ENCODE measurements at places on chromosomes 5 and 9.

GRCh38 chr5:174436750-174437149, 287.6 kb upstream of the MSX2 start:
- no peak for DNase-seq

DNA sequence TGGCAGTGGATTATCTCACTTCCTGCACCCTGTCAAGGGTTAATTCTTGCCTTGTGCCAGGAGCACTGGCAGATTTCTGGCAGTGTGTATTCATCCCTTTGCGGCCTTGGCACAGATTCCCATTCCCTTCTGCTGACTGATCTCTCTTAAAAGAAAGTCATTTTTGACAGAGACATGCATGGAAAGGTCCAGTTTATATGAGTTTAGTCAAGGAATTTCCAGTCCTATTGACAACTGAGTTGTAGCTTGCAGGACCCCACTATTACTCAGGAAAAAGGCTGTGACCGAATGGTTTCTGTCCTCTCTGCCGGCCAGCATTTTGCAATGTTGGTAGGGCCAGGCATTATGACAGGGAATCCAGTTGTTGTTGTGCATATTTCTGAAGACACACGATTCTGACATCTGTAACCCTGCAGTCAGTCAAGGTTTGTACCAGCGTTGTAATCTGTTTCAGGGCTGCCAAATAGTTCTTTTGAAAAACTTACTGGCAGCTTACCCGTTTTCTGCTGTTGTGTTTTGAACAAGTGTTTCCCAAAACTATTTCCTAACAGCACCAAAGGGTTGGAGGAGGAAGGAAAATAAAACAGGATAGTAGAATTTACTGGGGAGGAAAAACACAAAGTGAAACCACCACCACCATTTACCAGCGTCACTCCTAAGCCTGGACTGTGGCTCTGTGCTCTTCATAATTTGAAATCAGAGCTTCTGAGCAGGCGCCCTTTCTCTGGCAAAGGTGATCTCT, 243.4 kb upstream of the KLF4 start:
- DNase-seq: no peak

DNA sequence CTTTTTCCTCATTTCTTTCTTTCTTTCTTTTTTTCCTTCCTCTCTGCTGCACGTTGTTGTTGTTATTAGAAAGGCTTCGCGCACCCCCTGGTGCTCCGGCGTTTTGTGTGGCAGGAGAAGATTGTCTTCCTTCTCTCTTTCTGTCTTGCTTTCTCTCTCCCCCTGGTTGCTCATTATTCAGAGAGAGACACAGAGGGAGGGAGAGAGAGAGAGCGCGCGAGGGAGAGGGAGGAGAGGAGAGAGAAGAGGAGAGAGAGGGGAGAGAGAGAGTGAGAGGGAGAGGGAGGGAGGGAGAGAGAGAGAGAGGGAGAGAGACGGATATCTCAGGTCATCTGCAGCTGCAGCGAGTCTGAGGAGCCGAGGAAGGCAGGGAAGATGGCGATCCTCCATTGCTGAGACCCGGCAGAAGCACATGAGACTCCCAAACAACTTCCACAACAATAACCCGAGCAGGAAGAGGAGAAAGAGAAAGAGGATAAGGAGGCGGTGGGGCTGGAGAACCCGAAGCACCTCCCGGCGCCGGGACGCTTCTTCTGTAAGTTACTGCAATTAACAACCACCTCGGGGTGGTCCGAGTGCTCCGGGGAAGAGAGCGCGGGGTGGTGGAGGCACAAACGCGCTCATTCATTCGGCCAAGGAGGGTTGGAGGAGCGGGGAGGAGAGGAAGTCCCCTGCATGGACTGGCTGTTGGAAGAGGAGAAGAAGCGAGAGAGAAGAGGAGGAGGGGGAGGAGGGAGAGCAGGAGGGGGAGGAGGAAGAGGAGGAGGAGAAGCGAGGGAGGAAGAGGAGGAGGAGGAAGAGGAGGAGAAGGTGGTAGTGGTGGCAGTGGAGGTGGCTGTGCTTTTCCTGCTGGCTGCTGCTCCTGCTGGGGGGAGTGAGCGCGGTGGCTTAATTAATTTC, at the start of gene ZNF462:
Gene ZNF462 (plus strand): TSS at position 346 of the 900 bp plus-strand sequence. CDS start 60,218 bp downstream, outside the sequence.
- peak; percentile 26 for DNase-seq

DNA sequence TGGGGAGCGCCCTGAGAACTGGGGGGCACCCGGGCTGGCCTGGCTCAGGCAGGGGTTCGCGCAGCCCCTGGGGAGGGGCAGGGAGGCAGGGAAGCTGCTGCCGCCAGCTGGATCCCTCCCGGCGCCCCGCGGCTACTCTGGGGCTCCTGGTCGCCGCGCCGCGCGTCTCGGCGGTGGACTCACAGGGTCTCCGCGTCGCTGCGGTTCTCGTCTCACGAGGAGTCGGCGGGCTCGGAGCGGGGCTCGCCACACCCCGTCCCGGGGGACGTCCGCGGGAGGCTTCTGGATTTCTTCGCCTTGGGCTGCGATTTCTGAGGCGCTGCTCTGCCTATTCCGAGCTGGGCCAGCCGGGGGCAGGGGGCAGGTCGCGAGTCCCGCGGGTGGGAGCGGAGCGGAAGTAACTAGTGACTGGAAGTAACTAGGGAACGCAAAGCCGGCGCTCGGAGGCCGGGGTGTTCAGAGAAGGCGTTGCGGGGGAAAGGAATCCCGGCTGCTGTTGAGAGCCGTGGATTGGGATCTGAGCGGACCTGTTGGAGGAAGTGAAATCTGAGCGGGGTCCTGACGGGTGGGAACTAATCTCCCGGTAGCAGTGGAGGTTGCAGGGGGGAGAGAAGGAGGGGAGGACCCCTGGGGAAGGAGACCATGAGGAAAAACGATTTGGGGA, 511 bp downstream of the CYSTM1 start:
- DNase-seq: peak; percentile 60
